T47D (cell line): ENCODE measurements at places on chromosomes 7 and 10.

- DNase-seq, result no peak
Measured at GRCh38 chr7:134694299-134694698, 47.6 kb downstream of the BPGM start.

GRCh38 chr10:82572744-82573143 is 697.8 kb downstream of the NRG3 start:
- DNase-seq, result no peak

GRCh38 chr10:120453886-120454285 is 3.1 kb upstream of the PLPP4 start:
- no peak for DNase-seq

- no peak for DNase-seq
Measured at GRCh38 chr7:134766779-134767519, 12.5 kb upstream of the CALD1 start.

GRCh38 chr10:126840576-126841135 is 64.6 kb upstream of the DOCK1 start:
- DNase-seq, result no peak

- no peak for DNase-seq
Measured at GRCh38 chr10:76309070-76309469, 877.6 kb downstream of the LRMDA start.

DNA sequence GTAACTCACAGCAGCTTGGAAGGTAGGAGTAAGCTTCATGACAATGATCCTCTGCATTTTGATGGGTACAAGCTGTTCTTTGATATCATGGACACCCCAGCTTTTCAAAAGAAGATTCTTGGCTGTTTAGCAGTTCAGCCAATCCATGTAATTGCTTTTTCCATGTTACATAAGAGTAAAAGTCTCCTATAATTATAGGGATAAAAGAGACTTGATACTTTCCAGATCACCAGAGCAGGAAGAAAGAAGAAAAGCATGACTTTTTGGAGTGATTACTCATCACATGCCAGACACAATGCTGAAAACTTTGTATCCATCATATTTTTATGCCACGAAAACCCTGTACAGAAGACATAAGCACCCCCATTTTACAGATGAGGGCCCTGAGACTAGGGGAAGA is 1049.7 kb downstream of the NRG3 start:
- no peak for DNase-seq
